GM12865 (cell line): ENCODE measurements at places on chromosomes 12 and 14.

- no peak for DNase-seq
These were observed 31.8 kb upstream of the DNM1L start for GRCh38 chr12:32647275-32647674.

GRCh38 chr12:63787306-63787705 lies 7.6 kb downstream of the RXYLT1 start:
- no peak for DNase-seq

DNA sequence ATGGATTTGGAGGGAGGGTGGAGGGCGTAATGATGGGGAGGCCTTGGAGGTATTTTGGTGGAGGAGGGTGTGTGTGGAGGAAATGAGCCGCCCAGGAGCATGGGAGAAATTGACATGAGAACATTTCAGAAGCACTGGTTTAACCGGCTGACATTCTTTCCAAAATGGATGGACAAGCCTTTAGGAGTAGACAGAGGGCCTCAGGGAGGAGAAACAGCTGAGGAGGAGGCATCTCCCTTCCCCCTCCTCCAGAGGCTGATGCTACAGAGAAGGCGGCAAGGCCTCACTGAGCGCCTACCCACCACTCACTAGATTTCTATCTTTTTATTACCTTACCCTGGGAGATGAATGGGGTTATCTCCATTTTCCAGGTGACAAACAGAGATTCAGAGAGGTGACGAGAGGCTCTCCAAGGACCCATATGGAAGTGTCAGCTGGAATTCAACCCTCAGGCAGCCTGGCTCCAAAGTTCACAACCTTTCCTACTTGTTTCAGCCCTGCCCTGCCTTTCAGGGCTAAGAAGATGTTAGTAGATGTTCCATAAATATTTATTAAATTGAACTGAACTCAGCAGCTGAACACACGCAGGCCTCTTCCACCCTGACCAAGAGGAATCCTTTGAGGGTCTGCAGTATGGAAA lies 289.6 kb downstream of the ZFP36L1 start:
- DNase-seq: no peak

DNA sequence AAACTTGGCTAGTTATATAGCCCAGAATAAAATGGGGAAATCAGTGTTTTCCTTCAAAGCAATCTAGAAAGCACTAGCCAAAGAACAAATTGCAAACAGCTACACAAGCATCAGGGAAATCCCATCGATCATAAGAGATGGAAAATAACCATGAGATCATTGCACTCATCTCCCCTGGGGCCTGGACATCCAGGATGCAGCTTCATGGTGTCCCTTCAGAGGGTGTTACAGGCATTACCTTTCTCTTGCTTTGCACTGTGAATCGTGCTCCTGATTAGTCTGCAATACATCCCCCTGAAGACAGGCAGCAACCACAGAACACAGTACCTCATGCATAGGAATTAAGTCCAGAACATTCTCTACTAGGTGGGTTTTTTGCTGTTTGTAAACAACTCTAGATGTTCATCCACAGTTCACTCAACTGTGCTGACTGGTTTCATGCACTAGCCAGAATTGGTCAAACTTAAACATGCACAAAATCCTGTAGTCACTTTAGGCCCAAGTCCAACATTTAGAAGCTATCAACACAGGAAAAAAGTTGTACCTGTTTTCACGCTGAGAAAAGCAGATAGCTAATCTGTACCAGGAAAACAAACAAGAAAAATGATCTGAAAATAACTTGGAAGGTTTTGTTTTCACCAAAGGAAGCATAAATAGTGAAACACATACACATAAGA lies 120.1 kb downstream of the ZFP36L1 start:
- peak; percentile 28 for DNase-seq

DNA sequence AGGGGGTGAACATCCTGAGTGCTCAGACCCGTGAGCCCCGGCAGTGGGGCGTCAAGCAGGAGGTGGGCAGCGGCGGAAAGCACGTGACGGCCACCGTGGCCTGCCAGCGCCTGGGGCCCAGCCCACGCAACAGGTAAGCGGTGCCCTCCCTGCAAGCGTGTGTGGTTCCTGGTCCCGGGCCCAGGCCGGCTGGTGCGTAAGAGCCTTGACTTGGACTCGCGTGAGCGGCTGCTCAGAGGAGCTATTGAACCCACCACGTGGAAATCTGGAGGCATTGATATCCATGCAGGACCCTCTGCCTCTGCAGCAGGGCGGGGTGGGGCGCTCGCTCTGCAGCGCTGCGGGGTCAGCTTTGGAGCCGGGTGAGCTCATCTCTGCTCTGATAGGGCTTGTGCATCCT lies 277.0 kb downstream of the TMEM132C start:
- DNase-seq: no peak

DNA sequence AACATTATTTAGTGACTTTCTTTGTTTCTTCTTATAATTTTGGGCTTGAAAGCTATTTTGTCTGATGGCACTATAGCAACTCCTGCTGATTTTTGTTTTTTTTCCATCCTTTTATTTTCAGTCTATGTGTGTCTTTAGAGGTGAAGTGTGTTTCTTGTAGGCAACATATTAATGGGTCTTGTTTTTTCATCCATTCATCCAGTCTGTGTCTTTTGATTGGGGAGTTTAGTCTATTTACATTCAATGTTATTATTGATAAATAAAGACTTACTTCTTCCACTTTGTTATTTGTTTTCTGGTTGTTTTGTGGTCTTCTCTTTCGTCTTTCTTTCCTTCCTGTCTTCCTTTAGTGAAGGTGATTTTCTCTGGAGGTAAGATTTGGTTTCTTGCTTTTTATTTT lies 198.0 kb downstream of the CRADD start:
- no peak for DNase-seq

DNA sequence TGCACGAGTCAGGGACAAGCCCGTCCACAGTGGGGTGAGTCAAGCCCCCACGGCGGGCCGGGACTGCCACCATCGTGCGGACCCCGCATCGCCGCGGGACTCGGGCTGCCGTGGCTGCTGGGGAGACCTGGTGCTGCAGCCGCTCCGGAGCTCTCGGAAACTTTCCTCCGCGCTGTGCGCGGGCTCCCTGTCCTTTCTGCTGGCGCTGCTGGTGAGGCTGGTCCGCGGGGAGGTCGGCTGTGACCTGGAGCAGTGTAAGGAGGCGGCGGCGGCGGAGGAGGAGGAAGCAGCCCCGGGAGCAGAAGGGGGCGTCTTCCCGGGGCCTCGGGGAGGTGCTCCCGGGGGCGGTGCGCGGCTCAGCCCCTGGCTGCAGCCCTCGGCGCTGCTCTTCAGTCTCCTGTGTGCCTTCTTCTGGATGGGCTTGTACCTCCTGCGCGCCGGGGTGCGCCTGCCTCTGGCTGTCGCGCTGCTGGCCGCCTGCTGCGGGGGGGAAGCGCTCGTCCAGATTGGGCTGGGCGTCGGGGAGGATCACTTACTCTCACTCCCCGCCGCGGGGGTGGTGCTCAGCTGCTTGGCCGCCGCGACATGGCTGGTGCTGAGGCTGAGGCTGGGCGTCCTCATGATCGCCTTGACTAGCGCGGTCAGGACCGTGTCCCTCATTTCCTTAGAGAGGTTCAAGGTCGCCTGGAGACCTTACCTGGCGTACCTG lies 1.1 kb downstream of the PDE3A start:
- DNase-seq: no peak

DNA sequence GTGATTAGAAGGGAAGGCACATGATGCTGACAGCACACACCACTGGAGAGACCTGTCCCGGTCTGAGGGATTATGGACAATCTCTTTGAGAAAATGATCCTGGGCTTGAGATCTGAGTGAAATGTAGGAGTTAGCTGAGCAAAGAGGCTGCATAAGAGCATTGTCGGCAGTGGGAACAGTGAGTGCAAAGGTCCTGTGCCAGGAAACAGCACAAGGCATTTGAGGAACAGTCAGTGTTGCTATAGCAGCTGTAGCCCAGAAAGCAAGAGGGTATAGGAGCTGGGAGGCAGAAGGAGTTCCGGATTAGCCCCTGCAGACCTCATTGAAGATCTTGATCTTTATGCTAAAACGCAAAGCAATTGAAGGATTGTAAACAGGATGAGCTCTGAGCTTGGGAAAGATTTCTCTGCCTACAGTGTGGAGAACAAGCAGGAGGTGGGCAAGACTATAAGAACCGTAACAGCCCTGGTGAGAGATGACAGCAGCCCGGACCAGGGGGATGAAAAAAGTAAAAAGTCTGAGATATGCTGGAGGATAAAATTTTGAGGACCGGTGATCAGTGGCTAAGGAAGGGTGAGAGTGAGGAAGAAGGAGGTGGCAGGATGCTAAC lies 28.5 kb downstream of the CFL2 start:
- DNase-seq: no peak

DNA sequence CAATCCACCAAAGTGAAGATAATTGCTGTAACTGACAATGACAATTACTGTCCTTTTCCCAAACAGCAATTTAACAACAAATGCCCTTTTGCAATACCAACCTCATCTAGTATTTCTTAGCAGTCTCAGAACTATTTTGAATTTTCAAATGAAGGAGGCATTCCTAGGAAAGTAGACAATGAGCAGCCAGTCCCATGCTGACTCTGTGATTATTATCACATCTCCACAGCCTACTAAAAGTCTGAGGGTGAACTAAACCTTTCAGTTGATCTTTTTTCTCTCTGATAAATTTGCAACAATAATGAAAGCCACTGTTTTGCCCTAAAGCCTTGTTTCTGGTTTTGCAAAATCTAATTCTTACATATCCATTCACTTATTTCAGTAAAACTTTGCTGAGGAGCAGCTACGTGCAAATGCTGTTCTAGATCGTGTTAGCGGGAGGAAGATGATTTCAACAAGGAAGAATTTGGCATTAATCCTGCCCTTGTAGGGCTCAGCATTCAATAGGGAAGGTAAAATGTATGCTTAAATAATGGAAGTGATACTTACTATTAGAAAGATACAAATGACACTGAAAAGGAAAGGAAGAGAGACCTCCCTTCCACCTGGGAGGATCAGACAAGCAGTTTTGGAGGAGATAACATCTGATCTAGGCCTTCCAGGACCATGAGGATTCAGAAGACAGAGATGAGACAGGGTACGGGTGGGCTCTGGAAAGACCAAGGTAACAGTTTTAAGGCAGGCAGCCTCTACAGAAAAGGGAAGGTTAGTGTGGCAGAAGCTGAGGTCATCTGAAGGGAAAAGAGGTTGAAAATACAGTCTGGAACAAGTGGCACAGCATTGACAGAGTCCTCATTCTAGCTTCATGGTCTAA lies 47.4 kb downstream of the SLC38A1 start:
- DNase-seq: no peak

DNA sequence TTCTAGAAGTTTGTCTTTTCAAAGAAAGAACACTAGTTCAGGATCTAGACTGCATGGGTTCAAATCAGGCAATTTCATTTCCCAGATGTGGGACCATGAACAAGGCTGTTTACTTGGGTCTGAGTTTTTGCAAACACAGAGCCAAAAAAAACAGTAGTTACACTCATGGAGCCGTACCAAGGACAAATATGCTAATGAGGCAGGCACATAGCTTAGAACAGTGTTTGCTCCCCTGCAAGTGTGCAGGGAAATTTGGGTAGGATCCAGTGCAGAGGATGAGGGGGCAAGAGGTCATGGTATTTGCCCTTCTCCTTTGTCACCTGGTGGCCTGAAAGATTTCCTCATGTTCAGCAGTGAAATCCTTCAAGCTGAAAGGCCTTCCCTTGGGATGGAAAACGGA lies 860.4 kb downstream of the VRK1 start:
- DNase-seq: no peak

DNA sequence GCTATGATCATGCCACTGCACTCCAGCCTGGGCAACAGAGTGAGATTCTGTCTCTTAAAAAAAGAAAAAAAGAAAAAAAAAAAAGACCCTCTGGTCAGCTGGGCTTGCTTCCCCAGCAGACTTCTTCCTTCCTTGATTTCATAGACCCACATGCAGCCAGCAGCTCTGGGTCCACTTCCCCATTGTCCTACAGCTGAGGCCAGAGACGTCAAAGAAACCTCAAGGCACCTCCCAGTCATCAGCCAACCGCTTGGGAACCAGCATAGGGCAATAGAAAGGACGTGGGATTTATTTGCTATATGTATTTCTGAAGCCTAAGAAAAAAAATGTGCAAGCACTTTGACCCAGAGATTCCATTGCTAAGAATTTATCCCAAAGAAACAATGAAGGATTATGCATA lies 35.4 kb upstream of the SPPL3 start:
- no peak for DNase-seq

DNA sequence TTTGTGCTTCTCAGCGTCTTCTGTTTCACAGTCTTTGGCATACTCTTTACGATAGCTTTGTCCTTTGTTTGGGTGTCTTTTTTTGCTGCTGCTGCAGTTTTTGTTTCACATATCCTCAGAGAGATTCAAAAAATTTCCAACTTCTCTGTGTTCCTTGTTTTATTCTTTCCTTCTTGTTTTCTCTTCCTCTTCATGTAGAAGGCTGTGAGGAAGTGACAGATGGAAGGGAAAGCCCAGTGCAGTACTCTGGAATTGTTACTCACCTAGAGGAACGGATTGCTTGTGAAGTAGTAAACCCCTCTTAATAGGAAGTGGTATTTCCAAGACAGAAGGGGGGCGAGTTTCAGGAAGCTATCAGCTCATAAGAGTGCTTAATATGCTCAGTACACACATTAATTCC lies 1.7 kb downstream of the CREBL2 start:
- DNase-seq: peak; percentile 24

- DNase-seq: peak; percentile 90
These were observed 185.6 kb upstream of the ARID2 start for GRCh38 chr12:45543887-45544286.

DNA sequence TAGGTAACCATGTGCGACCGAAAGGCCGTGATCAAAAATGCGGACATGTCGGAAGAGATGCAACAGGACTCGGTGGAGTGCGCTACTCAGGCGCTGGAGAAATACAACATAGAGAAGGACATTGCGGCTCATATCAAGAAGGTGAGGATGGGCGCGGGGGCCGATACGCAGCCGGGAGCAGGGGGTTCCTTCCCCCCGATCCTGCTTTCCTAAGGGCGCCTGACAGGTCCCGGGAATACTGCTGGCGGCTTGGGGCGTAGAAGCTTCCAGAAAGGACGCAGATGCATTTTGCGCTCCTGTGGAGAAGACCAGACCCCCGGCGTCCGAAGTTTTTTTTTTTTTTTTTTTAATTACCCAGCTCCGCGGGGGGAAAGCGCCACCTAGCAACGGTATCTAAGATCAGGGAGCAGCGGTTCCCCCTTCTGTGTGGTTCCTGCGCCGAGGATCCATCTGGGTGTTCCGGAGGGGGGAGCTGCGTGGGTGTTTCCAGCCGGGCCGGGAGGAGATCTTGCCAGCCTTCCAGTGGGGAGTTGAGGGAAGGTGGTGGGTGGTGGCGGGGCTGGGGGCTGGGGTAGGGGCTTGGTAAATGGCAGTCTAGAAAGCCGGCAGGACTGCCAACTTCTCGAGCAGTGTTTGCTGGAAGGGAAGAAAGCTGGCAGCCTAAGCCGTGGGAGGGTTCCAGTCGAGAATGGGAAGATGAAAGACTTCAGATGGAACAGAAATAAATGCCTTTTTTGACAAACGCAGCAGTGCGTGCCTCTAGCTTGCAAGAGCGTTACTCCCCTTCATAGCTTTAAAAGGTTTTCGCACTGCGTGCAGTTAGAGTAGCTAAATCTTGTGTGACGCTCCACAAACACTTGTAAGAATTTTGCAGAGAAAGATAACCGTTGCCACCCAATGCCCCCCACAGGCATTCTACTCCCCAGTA lies 764 bp downstream of the DYNLL1 start:
- peak; percentile 58 for DNase-seq

DNA sequence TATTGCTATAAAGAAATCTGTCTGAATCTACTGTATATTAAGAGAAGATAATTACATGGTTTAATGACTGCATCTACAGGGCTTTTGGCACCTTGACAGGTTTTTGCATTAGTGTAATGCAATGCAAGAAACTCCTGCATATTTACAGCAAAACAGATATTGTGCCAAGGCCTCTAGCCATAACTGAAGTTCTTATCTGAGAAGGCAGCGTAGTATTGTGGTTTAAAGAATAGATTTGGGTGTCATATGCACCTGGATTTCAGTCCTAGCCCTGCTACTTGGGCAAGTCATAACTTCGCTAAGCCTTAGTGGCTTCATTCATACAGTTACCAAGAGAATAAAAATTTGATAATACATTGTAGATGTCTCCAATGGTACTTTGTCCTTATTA lies 350.1 kb downstream of the CCDC91 start:
- no peak for DNase-seq
